T-helper 17 cell (primary cell): ENCODE measurements at places on chromosomes 2 and 18.

GRCh38 chr18:57787068-57787685 is 15.9 kb downstream of the ATP8B1 start:
- no peak overlapping the region for H3K27ac ChIP-seq
- H3K4me1 ChIP-seq, result no peaks in the 10 kb centered on the region
- peaks cover 5% of the 10 kb centered on the region for H3K36me3 ChIP-seq

DNA sequence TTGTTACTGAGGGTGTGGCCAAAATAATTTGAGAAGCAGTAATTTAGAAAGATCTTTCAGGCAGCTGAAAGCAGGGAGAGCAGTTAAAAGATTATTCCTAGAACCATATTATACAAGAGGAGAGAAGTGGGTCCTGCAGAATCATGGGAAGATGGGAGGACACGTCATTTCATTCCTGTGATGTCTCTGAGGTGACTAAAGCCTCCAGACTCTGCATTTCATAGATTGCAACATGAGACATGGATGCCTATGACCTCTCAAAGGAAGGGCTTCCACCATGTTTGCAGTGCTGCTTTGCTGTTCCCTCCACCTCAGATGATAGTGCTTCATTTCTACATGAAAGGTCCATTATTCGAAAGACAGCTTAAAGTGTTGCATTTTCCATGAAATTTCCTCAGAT is 788.4 kb downstream of the TSN start:
- H3K4me1 ChIP-seq, result no peaks in the 10 kb centered on the region
- no peaks in the 10 kb centered on the region for H3K36me3 ChIP-seq
- H3K27me3 ChIP-seq, result no peaks in the 10 kb centered on the region
- no peak for DNase-seq

DNA sequence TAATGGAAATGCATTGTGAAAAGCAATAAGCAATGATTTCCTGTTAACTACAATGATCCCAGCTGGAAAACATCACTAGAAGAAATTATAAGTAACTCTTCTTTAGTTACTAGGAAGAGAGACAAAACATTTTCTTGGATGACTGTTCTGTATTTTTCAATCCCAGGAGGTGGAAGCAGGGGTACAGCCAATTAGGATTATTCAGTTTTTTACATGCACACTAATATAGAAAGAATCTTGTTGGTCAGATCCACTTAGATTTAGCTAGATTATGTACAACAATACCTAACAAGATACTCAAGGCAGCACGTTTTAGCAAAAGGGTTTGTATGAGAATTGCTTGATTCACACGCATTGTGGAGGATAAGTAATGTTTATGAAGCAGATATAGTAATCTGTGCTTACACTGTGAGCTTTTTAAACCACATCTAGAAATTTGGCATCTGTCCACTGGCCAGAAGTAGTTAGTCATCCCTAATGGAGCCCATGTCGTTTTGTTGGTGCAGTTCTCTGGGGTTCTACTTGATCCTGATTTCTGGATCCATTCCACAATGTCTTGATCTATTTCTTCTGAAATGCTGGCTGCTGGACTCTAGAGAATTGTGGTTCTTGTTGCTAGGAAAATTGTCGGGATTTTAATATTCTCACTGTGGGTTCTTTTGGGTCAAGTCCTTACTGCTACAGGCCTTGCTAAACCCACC is 199.7 kb downstream of the ADCYAP1 start:
- H3K4me1 ChIP-seq, result no peaks in the 10 kb centered on the region
- no peak overlapping the region for H3K4me3 ChIP-seq
- no peak for DNase-seq
- no peaks in the 10 kb centered on the region for H3K27me3 ChIP-seq
- no peaks in the 10 kb centered on the region for H3K36me3 ChIP-seq
- H3K27ac ChIP-seq, result no peak overlapping the region

DNA sequence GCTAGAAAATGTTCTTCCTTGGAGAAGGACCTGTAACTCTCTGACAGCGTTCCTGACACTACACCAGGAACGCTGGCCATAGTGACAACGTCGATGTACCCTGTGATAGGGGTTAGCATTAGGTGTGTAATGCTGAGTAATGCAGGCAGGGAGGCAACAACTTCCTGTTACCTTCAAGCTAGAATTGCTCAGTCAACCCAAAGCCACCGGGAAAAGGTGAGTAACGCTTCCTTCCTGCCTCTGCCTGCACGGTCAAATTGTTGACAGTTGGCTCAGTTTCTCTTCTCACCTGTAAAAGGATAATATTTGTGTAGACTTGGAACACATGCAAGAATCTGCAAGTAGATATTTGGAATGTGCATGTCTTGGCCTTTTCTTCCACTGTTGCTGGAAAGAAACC is 12.7 kb downstream of the FAM110C start:
- peak overlapping the region; percentile 47 for H3K4me3 ChIP-seq
- peaks cover 4% of the 10 kb centered on the region for H3K27me3 ChIP-seq

- no peak for DNase-seq
- no peaks in the 10 kb centered on the region for H3K4me1 ChIP-seq
- no peak overlapping the region for H3K4me3 ChIP-seq
- H3K27ac ChIP-seq, result no peak overlapping the region
- H3K36me3 ChIP-seq, result no peaks in the 10 kb centered on the region
Measured at GRCh38 chr2:67309281-67309680, 87.9 kb upstream of the ETAA1 start.

DNA sequence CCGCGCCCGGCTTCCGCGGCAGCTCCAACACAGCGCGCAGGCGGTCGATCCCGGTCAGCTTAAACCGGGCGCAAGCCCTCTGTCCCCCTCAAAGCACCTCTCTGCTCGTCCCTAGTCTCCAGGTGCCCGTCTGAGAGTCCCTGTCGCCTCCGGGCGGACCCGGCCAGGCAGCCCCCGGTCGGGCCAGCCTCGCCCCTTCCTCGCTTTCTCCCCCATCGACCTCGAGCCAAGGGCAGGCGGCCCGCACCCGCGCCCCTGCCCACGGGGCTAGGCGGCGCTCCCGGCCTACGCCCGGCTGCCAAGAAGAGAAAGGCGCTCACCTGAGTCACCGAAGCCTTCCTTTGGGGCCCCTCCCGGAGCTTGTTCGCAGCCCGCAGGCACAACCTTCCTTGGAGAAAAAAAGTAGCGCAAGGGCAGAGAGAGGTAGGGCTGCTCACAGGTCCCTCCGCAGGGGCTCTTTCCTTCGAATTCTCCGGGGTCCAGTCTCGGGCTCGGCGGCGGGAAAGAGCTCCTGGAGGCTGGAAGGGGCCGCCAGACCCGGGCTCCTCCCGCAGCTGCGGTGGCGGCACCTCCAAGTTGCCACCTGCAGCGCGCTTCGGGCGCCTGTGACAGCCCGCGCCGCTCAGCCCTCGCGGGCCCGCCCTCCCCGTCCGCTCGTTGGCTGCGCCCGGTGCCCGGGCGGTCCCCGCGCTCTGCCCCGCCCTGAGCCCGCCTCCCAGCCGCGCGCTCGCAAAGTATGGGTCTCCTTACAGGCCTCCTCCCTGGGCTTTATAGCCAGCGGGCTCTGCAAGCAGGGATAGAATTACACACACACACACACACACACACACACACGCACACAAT is 86.5 kb upstream of the EPB41L3 start:
- H3K27me3 ChIP-seq, result peaks cover 30% of the 10 kb centered on the region
- H3K4me1 ChIP-seq, result no peaks in the 10 kb centered on the region
- no peak for DNase-seq
- H3K36me3 ChIP-seq, result peaks cover 3% of the 10 kb centered on the region
- H3K4me3 ChIP-seq, result peak overlapping the region; percentile 76
- H3K27ac ChIP-seq, result no peak overlapping the region

DNA sequence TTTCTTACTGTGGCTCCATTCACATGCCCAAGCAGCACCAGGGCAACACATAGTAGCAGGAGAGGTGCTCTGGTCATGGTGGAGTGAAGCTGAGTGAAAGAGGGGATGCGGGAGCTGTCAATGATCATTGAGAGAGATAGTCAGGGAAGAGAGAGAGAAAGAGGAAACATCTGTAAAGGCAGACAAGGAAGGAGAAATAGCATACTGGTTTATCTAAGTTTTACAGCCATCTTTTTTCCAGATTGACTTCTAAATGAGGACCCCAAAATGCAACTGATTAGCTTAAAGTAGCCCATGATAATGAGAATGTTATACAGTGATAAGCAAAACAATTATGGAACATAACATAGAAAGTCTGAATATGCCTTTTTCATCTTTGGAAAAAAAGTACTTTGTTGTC is at the start of gene C2orf66:
C2orf66 (minus strand) TSS at position 96 of the 400 bp plus-strand sequence; CDS start at position 77, 19 bp downstream.
- H3K27ac ChIP-seq, result no peak within 1 kb of the TSS
- no peaks in the 10 kb centered on the region for H3K36me3 ChIP-seq

- no peak overlapping the region for H3K4me3 ChIP-seq
- no peak for DNase-seq
- no peaks in the 10 kb centered on the region for H3K36me3 ChIP-seq
- H3K27ac ChIP-seq, result no peak overlapping the region
Measured at GRCh38 chr2:46441838-46442712, 37.3 kb upstream of the TMEM247 start.

GRCh38 chr18:26502823-26503222 is 45.5 kb downstream of the KCTD1 start:
- H3K27me3 ChIP-seq, result no peaks in the 10 kb centered on the region
- peaks cover 2% of the 10 kb centered on the region for H3K36me3 ChIP-seq
- no peak overlapping the region for H3K4me3 ChIP-seq
- peak overlapping the region; percentile 39 for H3K27ac ChIP-seq
- H3K4me1 ChIP-seq, result no peaks in the 10 kb centered on the region
